ENCODE measurements at places on chromosomes 5 and 9.
A peak's percentile ranks its signal among the peaks of the same experiment; 100 is the strongest.

DNA sequence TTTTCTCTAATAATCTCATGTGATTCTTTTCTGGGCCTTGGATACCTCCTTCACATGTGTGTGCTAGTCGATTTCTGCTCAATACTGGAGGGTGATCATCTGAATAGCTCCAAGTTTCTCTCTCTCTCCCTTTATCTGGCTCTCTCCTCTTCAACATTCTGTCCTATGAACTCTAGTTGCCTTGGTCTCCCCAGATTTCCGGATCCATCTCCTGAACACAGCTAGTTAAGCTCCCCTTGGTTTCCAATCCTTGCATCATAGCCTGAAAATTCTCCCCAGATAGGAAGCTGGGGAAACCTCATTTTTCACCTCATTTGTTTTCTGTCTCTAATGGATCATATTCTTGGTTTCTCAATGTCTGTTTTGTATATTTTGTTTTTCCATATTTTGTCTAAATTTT lies 832.3 kb downstream of the MTRR start:
- no peak for DNase-seq

- DNase-seq = peak; percentile 10
These were observed 577 bp upstream of the CCDC112 start for GRCh38 chr5:115297031-115297430.

DNA sequence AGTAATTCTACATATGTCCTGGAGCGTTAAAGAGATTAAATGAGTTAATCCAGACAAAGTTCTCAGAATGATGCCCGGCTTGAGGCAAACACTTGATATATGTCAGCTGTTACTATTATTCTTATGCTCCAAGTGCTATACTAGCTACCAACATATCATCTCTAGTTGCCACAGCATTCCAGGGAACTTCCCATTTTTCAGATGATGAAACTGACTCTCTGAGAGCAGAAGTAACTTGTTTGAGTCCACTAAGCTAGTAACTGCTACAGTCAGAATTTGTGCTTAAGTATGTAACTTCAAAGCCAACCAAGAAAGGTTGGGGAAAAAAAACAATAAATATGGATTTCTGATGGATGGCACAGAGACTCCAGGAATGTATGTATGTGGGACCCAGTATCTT lies 98.1 kb downstream of the CDK5RAP2 start:
- no peak for DNase-seq

DNA sequence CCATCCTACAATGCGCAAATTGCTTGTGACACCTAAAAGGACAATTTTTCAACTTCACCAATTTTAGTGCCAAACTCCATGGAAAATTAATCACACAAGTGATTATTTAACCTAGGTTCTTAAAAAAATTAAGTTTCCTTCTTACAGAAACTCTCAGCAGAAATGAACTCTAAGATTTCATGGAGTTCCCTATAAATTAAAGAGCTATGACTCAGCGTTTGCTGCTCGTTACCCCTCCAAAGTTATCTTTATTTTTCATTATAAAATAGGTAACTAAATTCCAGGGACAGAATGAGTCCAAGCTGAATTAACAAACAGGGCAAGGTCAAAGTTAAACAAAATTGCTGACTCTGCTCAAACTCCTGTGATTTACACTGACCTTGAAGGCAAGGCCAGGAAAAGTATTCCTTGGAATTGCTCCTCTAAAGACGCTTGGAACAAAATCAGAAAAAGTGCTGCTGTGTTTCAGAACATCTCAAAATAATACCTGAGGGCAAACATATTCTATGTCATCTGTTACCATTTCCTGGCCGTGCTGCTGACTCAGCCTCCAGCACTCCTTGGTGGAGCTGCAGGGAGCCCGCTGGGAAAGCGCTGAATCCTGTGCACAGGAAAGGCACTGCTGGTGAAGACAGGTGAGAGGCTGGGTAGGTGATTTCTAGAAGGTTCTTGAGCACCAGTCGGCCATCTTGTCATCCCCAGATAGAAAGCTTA lies 2.5 kb upstream of the CMBL start:
- DNase-seq = peak; percentile 42

DNA sequence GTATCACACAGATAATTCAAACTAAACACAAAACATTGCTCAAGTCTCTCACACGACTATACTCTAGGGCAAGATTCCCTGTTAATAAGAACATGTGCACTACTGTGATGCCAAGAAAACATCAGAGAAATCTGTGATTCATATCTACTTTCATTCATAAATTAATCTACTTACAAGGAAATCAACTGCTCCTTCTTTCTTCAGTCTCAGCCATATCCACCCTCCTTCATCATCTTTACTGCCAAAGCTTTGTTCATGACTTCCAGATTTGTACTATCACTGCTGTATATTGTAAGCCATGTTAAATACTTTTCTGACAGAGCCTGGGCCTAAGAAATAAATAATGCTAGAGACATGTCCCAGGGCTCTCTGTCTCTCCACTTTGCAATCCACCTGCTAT lies 35.1 kb downstream of the CTNNAL1 start:
- no peak for DNase-seq

- no peak for DNase-seq
These were observed 53.1 kb downstream of the NDUFS4 start for GRCh38 chr5:53613536-53613935.

DNA sequence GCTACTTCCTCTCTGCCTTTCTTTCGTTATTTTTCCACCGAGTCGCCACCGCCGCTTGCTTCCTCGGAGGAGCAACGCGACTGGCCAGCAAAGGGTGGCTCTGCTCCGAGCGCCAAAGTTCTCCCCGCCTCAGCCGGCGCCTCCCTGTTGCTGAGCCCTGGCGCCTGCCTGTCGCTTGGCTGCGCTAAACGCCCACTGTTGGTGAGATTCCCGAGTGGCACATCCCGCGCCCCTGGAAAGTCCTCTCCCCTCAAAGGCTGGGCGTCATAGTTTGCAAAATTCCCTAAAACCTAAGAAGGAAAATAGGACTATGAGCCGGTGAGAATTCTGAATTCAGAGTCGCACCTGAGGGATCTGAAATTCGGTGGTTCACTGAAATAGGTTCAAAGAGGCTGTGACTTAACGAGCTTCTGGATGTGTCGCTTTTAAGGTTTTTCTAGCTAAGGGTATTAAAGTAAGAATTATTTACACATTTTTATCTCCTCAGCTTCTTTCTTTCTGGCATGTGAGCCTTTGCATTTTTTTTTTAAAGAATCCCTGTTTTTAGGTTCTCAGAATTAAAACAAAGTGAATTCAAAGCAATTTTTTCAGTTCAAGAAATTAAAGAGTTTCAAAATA lies at the start of gene GRIN3A:
GRIN3A (minus strand) TSS at position 82 of the 618 bp plus-strand sequence. CDS start 668 bp downstream, outside the sequence.
- peak; percentile 2 for DNase-seq

DNA sequence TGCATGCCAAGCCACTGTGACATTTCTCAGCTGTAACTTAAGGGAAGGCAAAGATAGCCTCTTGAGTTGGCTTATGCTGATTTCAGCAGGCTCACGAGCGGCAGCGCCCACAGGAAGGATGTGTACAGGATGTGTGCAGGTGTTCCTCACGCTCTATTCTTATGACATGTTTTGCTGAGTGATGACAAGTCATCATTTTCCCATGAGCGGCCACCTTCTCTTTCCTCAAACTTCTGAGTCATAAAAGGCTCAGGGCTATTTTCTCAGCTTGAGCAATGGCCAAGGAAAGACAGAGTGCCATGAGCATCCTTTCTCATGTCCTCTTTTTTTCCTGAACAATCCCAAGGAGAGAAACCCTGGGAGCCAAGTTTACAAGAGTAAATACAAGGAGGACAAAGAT lies 365.9 kb downstream of the PLK2 start:
- DNase-seq = no peak

All from ACHN (cell line).